Stimulated activated CD8-positive, alpha-beta memory T cell treated with anti-CD3 and anti-CD28 coated beads, Interleukin-12 subunit alpha, Interleukin-12 subunit beta, amount 100 ng/mL, for 1 hour (primary cell): ENCODE measurements at places on chromosomes 2 and 18.

GRCh38 chr18:42549596-42549995, 565.9 kb downstream of the RIT2 start:
- no peak for DNase-seq

- DNase-seq: no peak
Measured at GRCh38 chr2:6640621-6641015, 225.1 kb downstream of the CMPK2 start.

- DNase-seq: no peak
Measured at GRCh38 chr2:114714313-114714712, 271.9 kb downstream of the DPP10 start.

DNA sequence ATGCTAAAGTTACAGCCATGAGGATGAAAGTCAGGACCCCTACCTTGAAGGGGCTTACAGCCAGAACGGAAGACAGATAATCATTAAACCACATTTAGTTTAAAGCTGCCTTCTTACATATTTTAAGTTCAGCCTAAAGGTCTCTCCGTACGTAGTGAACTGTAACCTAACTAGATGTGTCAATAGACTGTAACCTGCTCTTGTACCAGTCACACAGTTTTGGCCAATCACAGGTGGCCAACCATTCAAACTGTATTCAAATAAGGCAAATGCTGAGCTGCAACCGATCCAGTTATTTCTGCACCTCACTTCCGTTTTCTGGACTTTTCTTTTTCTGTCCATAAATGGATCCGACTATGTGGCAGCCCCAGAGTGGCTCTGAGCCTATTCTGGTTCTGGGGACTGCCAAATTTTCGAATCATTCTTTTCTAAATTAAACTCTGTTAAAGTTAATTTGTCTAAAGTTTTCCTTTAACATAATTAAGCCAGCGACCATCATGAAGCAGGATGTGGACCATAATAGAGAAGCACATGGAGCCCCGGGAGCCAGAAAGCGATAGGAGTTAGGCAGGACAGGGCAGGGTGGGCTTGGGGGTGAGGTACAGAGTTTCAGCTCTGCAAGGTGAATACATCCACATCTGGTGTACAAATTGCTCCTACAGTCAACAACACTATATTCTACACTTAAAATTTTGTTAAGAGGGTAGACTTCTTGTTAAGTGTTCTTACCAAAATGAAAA, 48.4 kb upstream of the YPEL5 start:
- DNase-seq: no peak

GRCh38 chr2:23918837-23919489, 8.0 kb downstream of the ATAD2B start:
- no peak for DNase-seq

DNA sequence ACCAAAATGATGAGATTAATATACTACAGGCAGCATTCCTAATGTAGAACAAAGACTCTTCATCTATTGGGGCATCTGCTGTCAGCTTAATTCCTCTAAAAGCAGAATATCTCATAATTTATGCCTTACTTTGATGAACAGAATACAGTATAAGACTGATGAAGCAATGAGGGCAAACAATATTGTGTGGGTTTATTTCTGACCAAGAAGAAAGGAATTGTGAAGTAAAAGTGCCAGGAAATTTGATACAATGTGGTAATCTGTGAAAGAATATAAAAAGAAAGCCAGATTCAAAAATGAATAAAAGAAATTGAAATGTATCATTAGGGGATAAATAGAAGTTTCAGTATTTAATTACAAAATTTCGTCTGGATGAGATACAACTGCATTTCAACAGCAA, 78.8 kb upstream of the TTC21B start:
- DNase-seq: no peak
